B cell (primary cell): ENCODE measurements at places on chromosomes 6 and 20.

DNA sequence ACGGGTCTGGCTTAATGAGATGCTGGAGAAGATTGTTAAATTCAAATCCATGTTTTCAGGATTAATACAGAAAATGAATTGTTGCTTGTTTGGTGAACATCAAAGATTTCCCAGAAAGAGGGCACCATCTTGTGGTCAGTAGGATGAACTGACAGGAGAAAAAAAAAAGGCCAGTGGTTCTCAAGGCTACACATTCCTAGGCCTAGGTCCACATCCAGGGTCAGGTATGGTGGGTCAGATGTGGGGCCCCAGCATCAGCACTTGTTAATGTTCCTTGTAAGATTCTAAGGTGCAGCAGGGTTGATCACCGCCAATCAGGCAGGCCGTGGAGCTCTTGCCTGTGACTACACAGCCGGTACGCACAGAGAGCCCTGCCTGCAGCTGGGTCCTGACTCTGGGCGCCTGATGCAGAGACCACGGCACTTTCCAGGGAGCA is 34.0 kb upstream of the FOXO3 start:
- DNase-seq: peak; percentile 63

GRCh38 chr6:139378226-139378625 is 3.8 kb upstream of the CITED2 start:
- no peak for DNase-seq

GRCh38 chr6:25902071-25902470 is 28.0 kb upstream of the SLC17A3 start:
- peak; percentile 9 for DNase-seq

DNA sequence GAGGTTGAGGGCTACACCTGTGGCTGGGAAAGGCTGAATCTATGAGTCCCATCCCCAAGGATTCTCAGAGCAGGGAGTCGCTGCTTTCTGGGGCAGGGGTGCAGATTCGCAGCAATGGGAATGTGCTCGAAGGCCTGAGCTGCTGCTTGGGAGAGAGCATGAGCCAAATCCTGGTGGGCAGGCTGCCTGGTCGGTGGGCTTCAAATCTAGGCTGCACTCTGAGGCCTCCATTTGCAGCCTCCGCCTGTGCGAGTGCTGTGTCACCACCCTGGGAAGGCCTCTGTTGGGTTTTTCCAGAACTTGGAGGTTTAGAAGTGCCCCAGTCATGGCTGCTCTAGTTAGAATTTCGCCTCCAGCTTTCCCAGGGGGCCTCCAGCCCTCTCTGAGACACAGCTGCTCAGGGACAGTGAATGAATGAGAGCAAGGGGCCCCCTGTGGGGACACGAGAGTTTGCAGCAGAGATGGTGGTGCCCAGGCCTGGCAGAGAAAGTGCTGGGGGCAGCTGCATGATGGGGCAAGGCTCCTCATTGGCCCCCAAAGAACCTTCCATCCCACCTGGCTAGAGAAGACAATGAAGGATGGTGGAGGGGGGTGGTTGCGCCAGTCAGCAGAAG is 31.1 kb upstream of the RNF24 start:
- no peak for DNase-seq

DNA sequence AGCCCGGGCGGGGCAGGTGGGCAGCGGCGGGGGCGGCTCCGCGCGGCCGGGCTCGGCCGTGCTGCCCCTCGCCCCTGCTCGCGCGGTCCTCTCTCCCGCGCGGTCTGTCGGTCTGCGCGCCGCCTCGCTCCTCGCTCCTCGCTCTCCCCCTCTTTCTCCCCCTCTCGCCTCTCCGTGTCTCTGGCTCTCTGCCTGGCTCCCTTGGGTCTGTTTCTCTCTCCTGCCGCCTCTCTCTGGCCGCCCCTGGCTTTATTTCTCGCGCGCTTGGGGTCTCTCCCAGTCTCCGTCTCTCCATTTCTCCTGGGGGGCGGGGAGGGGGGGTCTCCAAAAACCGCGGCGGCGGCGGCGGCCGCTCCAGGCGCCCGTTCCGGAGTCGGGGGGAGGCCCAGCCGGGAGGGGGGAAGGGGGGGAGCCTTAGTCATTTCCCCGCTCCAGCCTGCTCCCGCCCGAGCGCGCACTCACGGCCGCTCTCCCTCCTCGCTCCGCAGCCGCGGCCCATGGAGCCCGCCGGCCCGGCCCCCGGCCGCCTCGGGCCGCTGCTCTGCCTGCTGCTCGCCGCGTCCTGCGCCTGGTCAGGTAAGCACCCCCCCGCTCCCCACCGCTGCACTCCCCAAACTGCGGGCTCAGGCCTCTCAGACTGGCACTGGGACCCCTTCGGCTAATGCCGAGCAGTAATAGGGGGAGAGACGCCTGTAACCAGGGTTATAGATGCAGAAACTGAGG is at the start of gene SIRPA:
Gene SIRPA (plus strand): TSS at position 457 of the 723 bp plus-strand sequence. CDS start 41 bp downstream, at position 498.
- peak; percentile 54 for DNase-seq

- DNase-seq: no peak
Observed at GRCh38 chr6:105592329-105592728, 189.4 kb upstream of the PREP start.

- DNase-seq: no peak
Observed at GRCh38 chr6:28976677-28977076, 28.4 kb downstream of the ZNF311 start.

DNA sequence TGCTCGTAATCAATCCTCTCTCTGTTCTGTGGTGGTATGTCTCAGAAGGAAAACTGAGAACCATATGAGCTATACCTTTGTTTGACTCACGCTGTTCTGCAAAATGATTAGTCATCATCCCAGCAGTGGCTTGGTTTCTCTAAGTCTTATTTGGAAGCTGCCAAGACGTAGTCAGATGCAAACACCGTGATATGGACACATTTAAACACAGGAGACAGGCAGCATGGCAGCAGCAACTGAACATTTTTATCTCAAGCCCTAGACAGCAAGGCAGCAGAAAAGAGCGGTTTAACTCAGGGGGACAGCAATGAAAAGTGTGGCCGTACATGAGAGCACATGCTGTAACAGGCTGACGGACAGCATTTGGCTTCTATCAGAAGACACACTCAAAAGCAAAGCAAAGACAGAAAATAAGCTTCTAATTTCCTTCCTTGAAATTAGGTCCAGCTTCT is 1295.1 kb downstream of the EPHA7 start:
- no peak for DNase-seq

DNA sequence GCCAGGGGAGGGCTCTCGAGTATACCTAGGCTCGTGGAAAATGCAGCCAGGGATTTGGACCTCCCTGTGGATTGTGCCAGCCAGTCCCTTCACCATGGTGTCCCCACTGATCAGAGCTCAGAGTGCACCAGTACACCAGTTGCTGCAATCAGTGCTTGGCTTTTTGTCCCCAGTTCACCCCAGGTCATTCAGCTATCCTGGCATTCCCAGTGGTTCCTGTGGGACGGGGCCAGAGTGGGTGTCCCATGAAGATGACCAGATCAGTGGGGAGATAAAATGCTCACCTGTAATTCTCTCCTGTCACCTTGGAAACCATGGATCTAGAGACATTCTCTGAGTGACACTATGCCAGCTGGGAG is 23.8 kb downstream of the MAS1 start:
- no peak for DNase-seq

DNA sequence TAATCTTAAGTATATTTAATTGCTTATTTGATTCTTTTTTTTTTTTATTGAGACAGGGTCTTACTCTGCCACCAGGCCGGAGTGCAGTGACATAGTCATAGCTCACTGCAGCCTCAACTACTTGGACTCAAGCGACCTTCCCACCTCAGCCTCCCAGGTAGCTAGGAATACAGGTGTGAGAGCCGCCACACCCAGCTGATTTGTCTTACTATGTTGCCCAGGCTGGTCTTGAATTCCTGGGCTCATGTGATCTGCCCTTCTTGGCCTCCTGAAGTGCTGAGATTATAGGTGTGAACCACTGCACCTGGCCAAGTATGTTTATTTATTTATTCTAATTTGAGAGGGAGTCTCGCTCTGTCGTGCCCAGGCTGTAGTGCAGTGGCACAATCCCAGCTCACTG is 38.2 kb downstream of the PTPN1 start:
- DNase-seq: no peak

DNA sequence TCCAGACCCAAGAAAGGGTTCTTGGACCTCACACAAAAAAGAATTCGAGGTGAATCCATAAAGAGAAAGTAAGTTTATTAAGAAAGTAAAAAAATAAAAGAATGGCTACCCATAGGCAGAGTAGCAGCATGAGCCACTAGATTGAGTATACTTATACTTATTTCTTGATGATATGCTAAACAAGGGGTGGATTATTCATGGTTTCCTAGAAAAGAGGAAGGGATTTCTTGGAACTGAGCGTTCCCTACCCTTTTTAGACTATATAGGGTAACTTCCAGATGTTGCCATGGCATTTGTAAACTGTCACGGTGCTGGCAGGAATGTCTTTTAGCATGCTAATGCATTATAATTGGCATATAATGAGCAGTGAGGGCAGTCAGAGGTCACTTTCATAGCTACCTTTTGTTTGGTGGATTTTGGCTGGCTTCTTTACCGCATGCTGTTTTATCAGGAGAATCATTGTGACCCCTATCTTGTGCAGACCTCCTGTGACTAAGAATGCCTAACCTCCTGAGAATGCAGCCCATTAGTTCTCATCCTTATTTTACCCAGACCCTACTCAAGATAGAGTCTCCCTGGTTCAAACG is 44.3 kb downstream of the TENT5A start:
- DNase-seq: no peak

DNA sequence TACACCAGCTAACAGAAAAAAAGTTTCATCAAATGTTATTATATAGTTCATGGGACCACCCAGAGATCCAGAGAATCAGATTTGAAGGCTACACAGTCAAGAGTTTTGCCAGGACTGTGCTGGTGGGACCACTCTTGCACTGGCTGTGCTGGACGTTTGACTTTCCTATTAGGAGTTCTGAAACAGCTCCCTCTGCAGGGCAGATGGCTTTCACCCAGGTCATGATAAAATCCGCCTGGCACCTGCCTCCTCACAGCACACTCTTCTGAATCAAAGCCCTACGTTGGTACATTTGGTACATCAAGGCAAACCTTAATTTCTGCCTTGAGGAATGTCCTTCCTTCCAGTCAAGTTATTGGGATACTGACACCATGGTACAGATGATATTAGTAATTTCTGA is 302.1 kb downstream of the ZNF217 start:
- DNase-seq: no peak

DNA sequence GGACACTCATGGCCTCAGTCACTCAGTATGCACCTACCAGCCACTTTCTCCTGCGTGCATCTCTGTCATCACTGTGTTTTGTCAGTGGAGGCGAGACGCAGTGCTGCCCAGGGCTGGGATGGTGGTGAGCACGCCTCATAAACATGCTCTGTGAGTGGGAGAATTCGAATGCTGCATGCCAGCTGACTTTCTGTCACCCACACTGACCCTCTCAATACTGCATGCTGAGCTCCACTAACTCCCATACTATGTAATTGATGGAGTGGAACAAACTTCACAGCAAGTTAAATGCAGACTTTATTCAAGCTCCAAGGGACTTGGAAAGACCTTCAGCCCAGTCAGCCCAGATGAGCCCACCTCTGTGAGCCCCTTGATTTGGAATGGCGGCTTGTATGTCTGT is 22.7 kb upstream of the GGTLC1 start:
- no peak for DNase-seq

- DNase-seq: no peak
Observed at GRCh38 chr6:36713846-36714245, 16.2 kb downstream of the RAB44 start.

GRCh38 chr20:39700528-39700927 is 738.4 kb downstream of the DHX35 start:
- DNase-seq: no peak

GRCh38 chr20:18138639-18139583 is 1.2 kb downstream of the KAT14 start:
- no peak for DNase-seq

- no peak for DNase-seq
Observed at GRCh38 chr6:64679416-64679815, 1027.6 kb downstream of the EYS start.

GRCh38 chr20:41621421-41621820 is 3.2 kb upstream of the CHD6 start:
- no peak for DNase-seq

DNA sequence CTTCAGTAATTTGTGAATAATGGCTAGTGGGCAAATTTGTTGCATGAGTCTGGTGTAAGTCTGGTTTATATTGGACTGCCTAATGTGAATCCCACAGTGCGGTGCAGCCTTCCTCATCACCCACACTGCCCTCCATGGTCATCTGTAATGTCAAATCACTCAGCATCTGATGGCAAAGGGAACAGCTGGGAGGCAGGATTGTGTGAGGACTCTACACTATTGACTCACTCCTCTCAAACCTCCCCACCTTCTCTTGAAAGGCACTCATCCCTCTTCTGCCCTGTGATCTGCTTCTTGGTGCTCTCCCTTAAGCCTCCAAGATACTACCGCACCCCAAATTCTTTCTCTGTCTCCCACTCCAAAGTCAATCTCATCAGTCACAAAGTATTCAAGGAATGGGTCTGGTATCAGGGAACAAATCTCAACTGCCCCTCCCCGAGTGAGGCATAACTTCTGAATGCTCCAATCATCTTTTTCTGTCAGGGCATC is 146.0 kb upstream of the BEND6 start:
- DNase-seq: no peak

- no peak for DNase-seq
Observed at GRCh38 chr6:25250878-25251277, 28.3 kb upstream of the CARMIL1 start.

DNA sequence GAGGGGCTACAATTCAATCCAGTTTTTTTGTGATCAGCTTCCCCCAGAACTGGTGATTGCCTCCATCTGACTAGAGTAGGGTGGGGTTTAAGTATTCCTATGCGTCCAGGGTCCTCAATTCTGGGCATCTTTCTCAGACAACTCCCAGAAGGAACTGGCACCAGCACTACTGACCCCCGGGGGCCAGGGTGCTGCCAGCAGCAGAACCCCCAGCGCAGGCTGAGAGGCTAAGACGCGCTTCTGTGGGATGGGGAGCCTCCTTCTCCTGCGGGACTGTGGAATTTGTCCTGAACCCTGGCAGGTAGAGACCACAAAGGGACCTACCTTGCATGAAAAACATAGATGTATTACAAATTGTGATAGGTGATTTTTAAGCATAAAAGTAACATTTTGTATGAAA is 124.4 kb downstream of the PACRG start:
- DNase-seq: no peak

GRCh38 chr20:38722683-38723016 is 1.6 kb upstream of the SLC32A1 start:
- DNase-seq: no peak

DNA sequence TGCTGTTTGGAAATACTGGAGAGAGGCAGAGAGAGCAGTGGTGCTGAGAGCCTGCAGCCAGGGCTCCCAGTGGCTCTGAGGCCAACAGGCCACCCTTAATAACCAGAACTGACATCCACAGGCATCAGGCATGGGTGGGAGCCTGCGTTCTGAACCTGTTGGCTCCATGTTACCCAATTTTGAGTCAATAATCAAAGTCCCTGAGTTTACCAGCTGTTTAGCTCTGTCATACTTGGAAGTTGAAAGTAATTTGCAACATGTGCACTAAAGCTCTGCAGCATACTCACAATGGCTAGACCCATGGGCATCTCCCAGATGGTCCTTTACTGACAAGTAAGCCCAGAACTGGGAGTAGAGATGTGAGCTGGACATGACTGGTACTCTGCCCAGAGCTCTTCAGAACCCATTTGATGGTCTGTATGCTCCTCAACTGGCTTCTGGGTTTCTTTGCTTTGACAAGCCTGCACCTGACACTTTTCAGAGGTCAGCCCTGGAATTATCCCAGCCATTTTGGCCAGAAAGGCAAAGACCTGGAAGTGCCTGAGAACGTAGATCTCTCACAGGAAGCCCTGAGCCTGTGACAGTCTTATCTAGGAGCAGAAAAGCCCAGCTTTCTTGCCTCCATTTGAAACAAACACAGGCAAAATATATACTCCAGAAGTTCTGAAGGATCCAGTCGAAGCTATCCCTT is 122.4 kb upstream of the CITED2 start:
- no peak for DNase-seq

GRCh38 chr6:100846276-100846675 is 34.9 kb downstream of the ASCC3 start:
- DNase-seq: no peak
